H4 (cell line): ENCODE measurements at places on chromosomes 4 and X. TPM values are rescaled to one million over a fixed set of nuclear protein-coding genes. Genes with fewer than 3 reads are reported as not detected.

DNA sequence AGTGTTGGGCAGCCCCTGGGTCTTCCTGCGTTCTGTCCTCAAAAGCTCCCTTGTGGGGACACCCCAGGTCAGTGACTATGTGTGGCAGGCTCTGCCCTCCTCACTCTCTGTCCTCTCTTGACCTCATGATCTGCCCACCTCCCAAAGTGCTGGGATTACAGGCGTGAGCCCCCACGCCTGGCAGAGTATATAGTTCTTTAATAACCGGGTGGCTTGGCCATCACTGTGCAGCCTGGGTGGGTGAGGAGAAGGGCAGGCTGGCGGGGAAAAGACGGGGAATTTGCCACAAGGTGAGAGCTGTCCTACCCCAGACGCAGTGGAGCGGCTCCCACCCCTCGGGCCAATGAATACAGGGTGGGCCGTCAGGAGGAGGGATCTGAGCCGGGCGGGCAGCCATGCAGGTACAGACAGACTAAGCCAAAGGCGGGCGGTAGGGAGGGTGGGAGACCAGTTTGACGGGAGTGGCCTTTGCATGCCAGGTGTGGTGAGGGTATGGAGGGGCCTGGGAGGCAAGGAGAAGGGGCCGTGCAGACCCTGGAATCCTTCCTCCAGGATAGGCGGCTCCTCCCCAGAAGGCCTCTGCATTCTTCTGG, 2.5 kb downstream of the SH3BP2 start:
- no peak for DNase-seq

Gene ALPK1
- 9.0 and 15.7 TPM in 2 replicates for total RNA-seq

Gene CSAG1
- total RNA-seq, result 2.9 and 3.0 TPM in 2 replicates

DNA sequence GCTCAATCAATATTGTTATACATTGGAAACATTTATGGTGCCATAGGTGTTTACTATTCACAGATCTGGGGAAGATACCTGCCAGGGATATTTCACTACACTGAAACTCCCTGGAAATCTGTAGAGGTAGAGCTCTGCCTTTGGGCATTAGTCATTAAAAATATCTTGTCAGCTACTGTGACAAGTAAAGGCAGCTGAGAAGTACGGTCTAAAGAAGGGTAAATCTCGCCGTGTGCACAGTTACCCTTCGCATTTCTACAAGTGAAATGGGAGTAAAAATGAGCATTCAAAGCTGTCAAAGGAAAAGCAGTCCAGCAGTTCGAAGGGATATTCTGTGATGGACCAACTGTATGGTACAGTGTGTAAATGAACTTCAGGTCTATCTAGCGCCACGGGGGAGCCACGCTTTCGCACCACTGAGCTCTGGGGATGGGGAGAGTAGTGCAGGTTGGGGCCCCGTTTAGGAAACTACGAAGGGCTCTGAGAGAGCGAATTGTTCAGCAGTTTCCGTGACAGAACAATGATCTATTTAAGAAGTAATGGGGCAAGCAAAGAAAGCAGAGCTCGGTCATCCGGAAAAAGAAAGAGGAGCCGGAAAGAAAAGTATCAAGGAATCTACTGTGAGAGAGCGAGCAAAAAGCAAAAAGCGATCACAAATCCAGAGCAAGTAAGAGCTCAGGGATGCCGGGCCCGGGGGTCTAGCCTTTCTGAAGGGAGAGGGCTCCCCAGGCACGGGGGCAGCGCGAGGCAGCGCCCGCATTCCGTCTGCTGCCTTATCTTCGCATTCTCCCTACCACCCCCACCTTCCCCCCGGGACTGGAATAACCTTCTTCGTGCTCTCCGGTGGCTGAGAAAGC, 646 bp downstream of the TIGD4 start:
- DNase-seq, result no peak

Gene LDB2
- total RNA-seq, result 16.8 and 21.6 TPM in 2 replicates

Gene MSX1
- 10.0 and 13.0 TPM in 2 replicates for total RNA-seq

GRCh38 chrX:101823236-101823635, 108.6 kb downstream of the ZMAT1 start:
- no peak for DNase-seq

GRCh38 chrX:140501940-140502468, 2.9 kb downstream of the SOX3 start:
- DNase-seq, result no peak

Gene FGB
- 1.2 TPM in 1 of 2 replicates, not detected in the other for total RNA-seq

GRCh38 chr4:118352843-118353533, at the start of gene PRSS12:
Gene PRSS12, minus strand, starts transcription at chr4:118353003. Its CDS starts 283 bp downstream, at chr4:118352720.
- peak; percentile 63 for DNase-seq

DNA sequence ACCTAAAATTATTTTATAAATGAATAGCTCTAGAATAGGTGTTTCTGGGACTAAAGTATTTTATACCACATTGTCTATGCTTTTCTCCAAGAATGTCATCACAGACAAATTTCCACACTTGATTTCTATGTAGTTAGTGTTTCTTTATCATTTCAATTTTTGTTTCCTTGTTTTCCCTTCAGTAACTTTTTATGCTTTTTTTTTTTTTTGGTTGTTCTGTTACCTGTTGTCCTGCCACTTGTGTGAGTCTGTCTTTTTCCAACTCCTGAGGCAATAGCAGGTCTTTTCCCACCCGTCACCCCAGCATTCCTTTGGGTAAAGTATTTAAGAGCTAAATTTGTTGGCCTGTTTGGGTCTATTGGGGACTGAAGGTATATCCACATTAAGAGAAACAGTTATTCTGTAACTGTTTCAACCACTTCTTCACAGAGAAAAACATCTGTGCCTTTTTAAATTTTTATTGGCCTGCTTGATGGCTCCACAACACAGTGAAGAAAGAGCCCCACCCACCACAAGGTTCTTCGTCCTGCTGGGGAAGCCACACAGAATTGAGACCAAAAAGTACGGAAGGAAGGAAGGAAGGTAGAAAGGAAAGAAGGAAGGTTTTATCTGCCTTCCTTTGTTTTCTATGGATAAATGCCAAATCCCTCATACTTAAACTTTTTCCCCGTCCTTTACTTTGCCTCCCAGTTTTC, 17.7 kb upstream of the GPC3 start:
- DNase-seq, result no peak

GRCh38 chr4:123545667-123546572, 149.3 kb downstream of the SPRY1 start:
- DNase-seq, result no peak

Gene NONO
- 332 and 408 TPM in 2 replicates for total RNA-seq

DNA sequence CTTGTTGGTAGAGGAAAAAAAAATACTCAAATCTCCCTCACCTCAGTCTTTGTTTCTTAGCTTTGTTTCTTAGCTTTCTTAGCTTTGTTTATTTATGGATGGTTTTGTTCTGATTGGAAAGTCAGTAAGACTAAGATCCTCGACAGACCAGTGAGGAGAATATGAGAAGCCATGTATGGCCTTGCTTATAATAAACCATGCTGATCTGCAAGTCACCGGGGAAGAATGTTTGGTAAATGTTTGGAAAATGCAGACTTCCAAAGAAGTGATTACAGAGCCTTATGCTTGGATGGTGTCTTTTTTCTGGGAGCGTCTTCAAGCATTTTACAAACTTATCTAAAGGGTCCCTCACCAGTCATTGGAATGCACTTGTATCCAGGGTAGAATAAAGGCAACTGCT, 90.1 kb upstream of the NOCT start:
- DNase-seq, result no peak

Gene TCEAL6
- total RNA-seq, result not detected in 2 replicates

Gene SPIN2A
- 0.04 TPM in 1 of 2 replicates, not detected in the other for total RNA-seq

DNA sequence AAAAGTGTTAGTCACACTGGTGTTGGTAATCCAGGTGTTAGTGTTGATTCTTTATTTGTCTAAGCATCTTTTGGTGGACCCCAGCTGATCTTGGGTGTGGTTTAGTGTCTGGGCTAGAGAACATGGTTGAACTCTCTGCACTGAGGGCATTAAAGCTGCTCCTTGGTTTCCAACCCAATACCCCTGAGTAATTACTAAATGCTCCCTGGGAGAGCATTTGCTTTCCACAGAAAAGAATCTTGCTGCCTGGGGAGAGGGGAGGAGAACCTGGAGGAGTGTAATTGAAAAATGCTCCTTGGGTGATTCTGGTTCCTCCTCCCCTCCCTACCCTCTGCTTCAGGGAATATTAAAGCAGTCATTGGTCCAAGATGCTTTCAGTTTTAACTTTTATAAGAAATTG, 3.1 kb downstream of the GUCY1B1 start:
- no peak for DNase-seq

- no peak for DNase-seq
These were observed 20.7 kb upstream of the RNF150 start for GRCh38 chr4:141153751-141154510.

DNA sequence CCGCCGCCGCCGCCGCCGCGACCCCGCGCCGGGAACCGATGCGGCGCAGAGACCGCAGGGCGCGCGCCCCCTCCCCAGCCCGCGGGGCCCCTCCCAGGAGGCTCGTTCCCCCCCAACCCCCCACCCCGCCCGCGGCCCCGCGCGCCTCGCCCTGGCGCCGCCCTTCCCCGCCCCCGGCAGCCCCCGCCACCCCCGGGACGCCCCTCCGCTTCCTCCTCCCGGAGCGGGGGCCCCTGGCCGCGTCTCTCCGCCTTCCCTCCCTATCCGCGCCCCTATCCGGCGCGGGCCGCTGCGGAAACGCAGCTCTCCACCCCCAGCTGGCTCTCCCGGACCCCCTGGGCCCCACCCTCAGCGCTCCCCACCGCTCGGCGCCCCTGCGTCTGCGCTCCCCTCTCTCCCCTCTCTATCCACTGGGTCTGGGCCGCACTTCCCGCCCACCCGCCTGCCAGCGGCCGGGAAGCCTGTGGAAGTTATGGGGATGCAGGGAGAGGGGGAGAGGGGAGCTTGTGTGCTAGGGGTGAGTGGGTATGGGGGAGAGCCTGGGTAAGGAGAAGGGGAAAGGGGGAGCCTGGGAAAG, at the start of gene TMEM271:
TMEM271 (minus strand) TSS at position 51 of the 577 bp plus-strand sequence. CDS start 233 bp downstream, outside the sequence.
- DNase-seq, result no peak

- no peak for DNase-seq
These were observed 31.8 kb downstream of the ARSD start for GRCh38 chrX:2897311-2897689.

GRCh38 chr4:155353923-155354540, 22.7 kb downstream of the MAP9 start:
- DNase-seq, result peak; percentile 32

DNA sequence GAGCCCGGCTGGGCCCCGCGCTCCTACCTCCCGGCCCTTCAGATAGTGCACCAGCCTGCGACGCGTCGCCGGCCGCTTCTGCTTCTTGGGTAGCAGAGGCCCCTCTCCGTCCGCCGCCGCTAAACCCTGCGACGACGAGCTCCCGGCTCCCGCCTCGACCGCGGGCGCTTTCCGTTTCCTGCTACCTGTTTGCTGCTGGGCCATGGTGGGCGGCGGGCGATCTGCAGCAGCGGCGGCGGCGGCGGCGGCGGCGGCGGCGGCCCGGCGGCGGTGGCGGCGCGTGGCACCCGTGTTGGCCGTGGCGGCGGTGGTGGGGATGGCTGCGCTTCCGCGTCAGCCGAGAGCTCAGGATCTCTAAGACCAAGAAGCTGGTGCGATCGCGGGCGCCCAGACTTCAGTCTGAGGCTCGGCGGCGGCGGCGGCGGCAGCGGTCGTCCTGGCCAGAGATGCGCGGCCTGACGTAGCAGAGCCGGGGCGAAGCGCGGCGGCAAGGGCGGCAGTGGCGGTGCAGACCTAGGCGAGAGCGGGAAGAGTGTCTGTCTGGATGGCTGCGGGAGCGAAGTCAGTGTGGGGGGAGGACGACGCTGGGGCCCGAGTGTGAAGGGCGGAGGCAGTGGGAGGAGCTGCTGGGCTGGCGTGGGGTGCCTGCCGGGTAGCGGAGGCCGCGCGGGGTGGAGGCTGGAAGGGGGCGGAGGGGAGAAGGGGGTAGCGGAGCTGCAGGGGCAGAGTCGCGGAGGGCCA, at the start of gene DCAF12L2:
DCAF12L2 (minus strand) TSS at position 569 of the 741 bp plus-strand sequence; CDS start at position 204, 365 bp downstream.
- no peak for DNase-seq

Gene AMTN
- 142 and 146 TPM in 2 replicates for total RNA-seq

Gene GUCY1A1
- 3.1 TPM in 2 replicates for total RNA-seq

Gene UGT2B7
- 0.08 and 0.35 TPM in 2 replicates for total RNA-seq

DNA sequence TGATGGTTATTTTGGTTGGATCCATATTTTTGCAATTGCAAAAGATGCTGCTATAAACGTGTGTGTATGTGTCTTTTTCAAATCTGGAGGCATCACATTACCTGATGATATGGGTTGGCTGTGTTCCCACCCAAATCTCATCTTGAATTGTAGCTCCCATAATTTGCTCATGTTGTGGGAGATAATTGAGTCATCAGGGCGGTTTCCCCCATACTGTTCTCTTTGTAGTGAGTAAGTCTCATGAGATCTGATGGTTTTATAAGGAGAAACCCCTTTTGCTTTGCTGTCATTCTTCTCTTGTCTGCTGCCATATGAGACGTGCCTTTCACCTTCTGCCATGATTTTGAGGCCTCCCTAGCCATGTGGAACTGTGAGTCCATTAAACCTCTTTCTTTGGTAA, 33.4 kb downstream of the APOOL start:
- DNase-seq, result no peak

DNA sequence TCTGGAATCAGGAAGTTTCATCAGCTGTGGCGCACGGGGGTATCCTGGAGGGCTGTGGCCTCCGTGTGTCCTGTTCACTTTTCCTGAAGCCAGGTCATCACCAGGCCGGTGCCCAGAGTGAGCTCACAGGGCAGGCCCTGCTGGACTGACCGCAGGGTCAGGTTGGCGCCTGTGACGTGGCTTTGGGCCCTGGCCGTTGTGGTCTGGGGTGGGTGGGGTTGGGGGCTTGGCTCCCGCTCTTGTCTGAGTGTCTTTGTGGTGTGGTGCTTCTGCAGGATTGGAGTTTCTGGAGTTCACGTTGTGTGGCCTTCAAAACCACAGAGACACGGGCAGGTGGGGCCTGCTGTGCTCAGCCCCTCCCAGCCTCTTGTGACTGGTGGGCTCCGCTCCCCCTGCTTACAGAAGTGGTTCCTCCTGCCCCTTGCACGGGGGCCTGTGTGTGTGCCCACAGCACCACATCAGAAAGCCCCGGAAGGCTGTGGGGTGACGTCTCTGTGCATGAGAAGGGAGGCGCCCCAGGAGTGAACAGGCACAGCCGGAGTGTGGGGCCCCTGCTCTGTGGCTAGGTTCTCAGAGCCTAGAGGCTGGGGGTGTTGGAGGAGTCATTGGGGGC, 9.5 kb downstream of the RGS12 start:
- peak; percentile 47 for DNase-seq

DNA sequence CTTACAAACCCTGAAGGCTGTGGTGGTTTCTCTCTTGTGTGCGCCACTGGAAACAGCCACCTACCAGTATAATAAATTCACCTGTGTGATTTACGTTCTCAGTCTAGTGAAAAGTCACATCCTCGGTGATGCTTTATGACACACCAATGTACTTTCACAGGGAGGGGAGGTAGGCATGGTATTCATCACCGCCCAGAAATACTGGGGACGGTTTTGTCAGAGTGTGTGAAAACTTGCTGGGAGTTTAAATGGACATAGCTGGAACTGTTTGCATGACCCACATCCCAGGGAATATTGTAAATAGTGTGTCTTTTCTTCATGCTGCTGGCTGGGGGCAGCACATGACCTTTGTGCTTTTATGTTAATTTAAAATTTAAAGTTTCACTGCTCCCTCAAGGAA, 421.8 kb downstream of the MAPK10 start:
- DNase-seq, result no peak

Gene LGI2
- total RNA-seq, result 0.04 and 0.12 TPM in 2 replicates

GRCh38 chrX:148574237-148574973, 74.0 kb downstream of the AFF2 start:
- no peak for DNase-seq

DNA sequence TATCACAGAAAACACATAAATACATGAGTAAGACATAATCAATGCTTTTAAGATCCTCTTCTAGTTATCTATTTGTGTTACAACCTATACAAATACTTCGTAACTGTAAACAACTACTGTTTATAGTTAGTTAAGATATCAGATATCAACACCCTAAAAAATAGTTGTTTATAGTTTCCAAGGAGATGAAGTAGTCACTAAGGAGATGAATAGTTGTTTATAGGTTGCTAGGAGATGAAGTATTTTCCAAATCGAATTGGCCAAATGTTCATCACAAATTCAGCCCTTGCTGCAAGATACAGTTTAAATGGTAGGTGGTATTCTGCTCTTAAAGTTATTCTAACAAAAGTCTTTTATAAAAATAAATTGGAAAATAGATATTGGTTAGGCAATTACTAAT, 618.2 kb upstream of the PCDH10 start:
- no peak for DNase-seq
